ENCODE measurements at places on chromosomes 1 and 21.

DNA sequence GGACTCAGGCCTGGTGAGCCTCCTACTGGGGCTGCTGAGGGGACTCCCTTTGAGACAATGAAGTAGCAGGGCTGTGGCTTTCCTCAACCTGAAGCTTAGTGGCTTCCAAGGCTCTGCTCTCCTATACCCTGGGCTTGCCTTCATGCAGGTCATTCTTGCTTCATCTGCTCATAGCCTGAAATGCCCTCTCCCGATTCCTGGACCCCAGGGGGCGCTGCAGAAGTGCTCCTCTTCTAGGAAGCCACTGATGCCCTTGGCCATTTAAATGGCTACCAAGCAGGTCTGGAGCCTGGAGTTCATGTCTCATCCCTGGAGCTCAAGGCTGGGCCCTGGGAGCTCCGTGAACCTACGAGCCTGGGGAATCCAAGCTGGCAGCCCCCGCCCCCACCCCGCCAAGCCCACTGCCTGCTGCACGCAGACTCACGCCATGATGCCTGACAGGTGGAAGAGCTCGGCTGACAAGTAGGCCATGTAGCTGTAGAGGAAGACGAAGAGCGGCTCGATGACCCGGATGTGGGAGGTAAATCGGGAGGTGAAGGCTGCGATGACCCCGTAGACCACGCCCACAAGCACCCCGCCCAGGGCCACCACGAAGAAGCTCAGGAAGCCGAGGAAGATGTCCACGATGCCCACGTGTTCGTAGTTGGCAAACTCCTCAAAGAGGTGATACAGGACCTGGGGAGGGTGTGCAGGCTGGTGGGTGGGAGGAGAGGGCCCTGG is 45.7 kb downstream of the SLC9A1 start:
- peak; percentile 52 for DNase-seq

GRCh38 chr1:3365523-3366125 is 88.8 kb upstream of the ARHGEF16 start:
- DNase-seq, result no peak

DNA sequence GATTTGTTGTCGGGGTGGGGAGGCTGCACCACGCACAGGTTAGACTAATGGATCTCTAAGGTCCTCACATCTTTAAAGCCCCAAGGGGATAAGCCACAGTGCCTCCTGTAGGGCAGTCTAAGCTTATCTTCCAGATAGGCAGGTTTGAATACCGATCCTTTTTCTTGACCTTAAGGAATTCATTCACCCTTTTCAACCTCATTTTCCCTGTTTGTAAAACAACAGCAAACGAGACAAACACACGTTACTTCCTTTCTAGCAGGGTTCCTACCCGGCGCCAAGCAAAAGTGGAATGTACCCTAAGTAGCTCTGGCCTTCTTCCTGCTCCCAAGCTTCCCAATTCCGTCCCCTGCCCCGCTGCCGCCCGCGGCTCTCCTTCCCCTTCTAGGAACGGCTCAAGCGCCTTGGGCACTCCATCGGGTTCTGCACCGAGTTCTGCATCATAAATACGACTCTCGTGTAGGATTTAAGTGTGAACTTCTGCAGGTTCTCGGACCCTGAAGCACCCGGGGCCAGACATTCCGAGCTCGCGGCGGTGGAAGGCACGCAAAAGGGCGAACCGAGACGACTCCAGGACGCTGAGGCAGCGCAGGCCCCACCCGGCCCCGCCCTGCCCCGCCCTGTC is 548 bp upstream of the CDC20 start:
- no peak for DNase-seq

GRCh38 chr1:199747984-199748383 is 279.5 kb upstream of the NR5A2 start:
- DNase-seq, result no peak

- DNase-seq, result no peak
Measured at GRCh38 chr1:157517016-157517415, 35.3 kb downstream of the FCRL5 start.

- DNase-seq, result no peak
Measured at GRCh38 chr1:9243066-9243739, 8.6 kb downstream of the H6PD start.

GRCh38 chr1:168431882-168432281 is 111.9 kb downstream of the XCL2 start:
- DNase-seq, result no peak

GRCh38 chr1:46166521-46167462 is 8.1 kb upstream of the TSPAN1 start:
- peak; percentile 69 for DNase-seq

DNA sequence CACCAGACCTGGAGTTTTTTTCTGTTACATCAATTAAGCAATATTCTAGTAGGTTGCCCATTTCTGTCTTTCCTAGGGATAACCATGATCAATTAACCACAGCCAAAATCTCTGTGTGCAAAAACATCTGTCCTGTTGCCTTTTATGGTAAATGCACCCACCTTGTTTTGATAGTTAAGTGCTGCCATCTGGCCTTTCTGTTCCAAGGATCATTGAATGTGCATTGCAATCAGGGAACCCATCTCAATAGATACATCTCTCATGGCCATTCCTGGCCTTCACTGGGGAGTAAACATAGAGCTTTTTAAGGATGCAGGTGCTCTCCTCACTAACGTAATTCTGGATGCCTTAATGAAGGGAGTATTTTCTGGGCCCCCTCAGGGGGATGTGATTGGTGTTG is 111.8 kb upstream of the KIAA1614 start:
- no peak for DNase-seq

DNA sequence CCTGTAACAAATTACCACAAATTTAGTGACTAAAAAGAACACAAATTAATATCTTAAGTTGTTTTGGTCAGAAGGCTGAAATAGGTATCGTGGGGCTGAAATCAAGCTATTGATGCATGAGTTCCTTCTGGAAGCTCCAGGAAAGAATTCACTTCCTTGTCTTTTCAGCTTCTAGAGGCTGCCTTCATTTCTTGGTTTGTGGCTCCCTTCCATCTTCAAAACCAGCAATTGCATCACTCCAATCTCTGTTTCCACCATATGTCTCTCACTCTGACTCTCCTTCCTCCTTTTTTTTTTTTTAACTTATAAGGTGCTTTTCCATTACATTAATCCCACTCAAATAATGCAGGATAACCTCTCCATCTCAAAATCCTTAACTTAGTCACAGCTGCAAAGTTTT is 78.4 kb downstream of the OLFM3 start:
- no peak for DNase-seq

Measured in activated naive CD8-positive, alpha-beta T cell treated with anti-CD3 and anti-CD28 coated beads, Interleukin-2, amount 10 ng/mL, durations not matched to agents 7 days and 5 days (primary cell).